ENCODE measurements at places on chromosomes 1 and 21.

DNA sequence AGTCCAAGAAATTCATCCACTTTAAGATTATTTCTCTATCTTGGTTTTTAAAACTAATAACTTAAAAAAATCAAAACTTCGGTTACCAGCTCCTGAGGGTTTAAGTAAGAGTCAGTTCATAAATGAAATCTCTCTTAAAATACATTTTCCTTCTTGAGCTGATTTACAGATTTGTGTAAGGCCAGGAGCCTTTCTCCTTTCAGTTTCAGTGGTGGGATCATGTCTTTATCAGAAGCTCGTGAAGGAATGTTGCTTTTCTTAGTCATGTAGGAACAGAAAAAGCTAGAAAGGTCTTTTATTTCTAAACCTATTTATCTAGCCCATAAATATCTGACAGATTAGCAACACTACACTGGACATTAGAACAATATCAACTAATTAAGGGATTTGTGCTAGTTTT, 390.2 kb downstream of the GPATCH2 start:
- no peak for DNase-seq

DNA sequence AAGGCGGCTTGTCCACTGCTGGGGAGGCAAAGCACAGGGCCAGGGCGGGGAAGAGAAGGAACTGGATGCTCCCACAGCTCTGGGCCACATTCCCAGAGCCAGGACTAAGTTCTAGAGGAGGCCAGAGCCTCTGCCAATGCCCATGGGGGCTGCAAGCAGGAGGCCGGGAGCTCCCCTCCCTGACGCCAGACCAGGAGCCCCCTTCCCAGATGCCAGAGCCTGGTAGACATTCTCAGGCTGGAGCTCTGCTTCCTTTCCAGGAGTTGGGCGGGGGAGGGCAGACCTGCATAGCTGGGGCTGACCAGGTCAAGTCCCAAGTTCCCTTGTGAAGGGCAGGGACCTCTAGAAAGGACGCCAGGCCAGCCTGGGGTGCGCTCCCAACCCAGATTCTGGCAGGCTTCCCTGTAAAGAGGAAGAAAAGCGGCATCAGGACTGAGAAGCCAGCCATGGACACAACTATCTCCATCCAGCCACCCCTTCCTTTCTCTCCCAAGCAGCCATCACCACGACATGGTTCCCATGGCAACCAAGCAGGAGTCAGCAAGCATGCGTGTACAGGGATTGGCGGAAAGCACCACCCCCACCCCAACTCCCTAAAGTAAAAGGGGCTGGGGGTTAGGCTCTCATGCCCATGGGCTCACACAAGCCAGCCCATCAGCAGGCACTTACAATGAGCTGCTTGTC, 13.4 kb downstream of the KIF21B start:
- no peak for DNase-seq

DNA sequence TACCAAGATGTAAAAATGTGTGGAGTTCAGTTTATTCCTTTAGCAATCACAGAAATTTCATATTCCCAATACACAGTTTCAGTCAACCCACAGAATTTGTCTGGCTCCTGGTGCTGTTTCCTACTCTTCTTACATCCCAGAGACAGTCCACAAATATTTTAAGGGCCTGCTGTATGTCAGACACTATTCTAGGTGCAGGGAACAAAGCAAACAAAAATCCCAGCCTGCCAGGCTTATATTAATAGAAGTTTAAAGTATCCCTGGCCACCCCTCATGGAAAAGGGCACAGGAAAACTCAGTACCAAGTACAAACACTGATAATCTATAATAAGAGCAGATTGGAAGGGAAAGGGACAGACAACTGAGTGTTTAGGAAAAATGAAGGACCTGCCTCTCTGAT, 194.8 kb downstream of the ZP4 start:
- no peak for DNase-seq

- DNase-seq = no peak
Measured at GRCh38 chr1:93964777-93965200, 55.6 kb upstream of the GCLM start.

DNA sequence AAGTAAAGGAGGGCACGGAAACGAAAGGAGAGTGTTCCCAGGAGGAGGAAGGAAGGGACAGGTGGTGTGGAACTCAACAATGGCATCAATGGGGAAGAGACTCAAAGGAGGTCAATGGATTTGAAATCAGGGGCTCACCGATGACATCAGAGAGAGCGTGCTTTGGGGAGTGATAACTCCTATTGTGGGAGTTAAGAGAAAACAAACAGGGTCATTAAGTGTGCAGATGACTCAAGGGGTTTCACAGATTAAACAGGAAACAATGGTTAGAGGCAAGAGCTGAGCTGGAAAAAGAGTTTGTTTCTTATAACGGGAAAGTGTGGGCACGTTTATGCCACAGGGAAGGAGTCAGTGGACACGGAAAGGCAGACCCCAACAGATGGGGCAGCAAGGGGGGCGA, 629.1 kb downstream of the SMYD3 start:
- DNase-seq = no peak

GRCh38 chr1:116448785-116449385, 75.8 kb downstream of the ATP1A1 start:
- DNase-seq = no peak

DNA sequence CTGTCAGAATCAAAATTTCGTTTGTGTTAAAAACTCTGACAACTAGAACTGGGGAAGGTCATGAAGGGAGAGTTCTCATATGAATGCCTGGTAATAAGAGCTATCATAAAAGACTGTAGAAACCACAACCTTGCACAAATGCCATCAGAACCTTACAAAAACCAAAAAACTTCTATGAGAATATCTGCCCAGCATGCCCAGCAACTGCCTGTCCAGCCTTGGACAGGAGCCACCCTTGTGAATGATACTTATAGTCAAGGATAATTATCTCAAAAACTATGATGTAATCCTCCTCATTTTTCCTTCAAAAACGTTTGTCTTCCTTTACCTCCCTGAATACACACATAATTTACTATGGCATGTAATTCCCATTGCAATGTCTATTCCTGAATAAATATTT, 53.4 kb upstream of the C1orf185 start:
- DNase-seq = no peak

DNA sequence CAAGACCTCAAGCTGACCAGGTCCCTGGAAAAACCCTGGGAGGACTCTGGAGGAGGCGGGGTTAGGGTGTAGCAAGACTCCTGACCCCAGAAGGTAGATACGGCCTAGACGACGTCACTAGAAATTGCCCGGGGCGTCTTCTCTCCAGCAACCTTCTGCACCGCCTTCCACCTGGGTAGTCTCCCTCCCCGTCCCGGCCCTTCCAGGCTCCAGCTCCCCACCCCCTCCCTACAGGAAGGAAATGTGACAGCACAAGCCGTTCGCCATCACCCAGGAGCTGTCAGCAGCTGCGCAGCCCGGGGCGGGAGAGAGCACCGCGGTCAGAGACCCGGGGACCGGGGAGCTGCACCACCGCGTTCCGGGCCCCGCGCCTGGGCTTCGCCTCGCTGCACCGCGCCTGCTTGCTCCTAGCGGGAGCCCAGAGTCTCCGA, 20.0 kb downstream of the SERTAD4 start:
- peak; percentile 89 for DNase-seq

GRCh38 chr1:204874274-204874673, 3.6 kb downstream of the NFASC start:
- no peak for DNase-seq

DNA sequence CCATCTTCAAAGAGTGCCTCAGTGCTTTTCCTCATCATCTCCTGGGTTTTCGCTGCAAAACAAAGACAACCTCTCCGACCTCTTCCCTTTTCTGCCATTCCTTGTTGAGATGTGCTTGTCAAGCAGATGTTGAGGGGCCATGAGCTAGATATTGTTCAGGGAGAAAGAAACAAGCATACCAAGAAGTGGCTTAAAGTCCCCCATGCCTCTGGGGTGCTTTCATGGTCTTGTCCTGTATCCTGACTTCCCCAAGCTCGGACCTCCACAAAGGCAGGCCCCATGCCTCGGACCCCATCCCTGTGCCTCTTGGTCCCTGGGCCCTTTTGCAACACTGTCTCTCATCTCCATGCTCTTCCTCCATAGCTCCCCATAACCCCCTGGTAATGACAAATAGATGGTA, 103.8 kb downstream of the C1orf94 start:
- no peak for DNase-seq

DNA sequence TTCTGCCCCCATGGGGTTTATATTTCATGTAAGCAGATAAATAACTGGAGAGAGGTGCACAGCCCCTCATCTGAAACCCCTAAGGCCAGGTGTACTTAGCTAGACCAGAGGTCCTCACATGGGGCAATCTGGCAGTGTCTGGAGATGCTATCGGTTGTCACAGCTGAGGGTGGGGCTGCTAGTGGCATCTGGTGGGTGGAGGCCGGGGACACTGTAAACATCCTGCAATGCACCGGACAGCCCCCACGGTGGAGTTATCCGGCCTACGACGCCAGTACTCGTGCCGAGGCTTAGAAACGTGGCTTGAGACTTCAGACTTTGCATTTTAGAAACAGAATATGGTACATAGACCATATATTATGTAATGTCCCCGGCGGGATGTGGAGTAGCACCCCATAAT, 186.5 kb upstream of the VAMP3 start:
- no peak for DNase-seq

DNA sequence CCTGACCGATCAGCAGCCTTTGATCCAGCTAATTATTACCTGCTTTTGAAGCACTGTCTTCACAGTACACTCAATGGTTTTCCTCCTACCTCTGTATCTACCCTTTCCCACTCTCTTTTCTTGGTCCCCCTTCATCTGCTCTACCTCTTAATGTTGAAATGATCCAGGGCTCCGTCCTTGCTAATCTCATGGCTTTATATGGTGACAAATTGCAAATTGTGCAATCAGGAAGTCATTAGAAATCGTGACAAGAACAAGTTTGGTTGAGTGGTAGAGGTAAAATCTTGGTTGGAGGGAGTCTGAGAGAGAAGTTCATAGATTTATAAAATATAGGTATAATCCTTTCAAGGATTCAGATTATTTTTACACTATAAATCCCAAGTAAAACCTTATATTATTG, 9.6 kb upstream of the CYB5R1 start:
- no peak for DNase-seq

GRCh38 chr1:92315766-92316599, 17.1 kb downstream of the RPAP2 start:
- DNase-seq = no peak

- DNase-seq = peak; percentile 94
Measured at GRCh38 chr1:218366322-218367052, 21.4 kb downstream of the TGFB2 start.

DNA sequence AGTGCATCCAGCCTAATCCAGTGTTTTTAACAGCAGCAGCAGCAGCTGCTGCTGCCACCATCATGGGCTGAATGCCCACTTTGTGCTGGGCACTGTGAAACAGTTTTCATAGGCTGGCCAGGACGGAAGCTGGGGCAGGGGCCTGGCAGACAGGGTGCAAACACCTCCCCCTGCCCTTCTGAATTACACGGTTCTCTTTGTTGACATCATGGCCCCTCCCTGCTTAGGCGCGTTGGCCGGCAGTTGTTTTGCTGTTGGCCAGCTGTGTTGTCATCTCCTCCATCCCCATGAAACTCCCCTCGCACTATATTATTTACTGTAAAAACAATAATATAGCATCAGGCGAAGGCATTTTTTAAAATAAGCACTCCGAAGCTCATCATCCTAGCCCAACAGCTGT, 33.1 kb downstream of the PTPRU start:
- DNase-seq = no peak

GRCh38 chr1:30757352-30758120, at the start of gene LAPTM5:
TSS of gene LAPTM5 (minus strand) at chr1:30757774. CDS start at chr1:30757745, 29 bp downstream.
- no peak for DNase-seq

- no peak for DNase-seq
Measured at GRCh38 chr1:39214714-39214997, 10.2 kb downstream of the MACF1 start.

DNA sequence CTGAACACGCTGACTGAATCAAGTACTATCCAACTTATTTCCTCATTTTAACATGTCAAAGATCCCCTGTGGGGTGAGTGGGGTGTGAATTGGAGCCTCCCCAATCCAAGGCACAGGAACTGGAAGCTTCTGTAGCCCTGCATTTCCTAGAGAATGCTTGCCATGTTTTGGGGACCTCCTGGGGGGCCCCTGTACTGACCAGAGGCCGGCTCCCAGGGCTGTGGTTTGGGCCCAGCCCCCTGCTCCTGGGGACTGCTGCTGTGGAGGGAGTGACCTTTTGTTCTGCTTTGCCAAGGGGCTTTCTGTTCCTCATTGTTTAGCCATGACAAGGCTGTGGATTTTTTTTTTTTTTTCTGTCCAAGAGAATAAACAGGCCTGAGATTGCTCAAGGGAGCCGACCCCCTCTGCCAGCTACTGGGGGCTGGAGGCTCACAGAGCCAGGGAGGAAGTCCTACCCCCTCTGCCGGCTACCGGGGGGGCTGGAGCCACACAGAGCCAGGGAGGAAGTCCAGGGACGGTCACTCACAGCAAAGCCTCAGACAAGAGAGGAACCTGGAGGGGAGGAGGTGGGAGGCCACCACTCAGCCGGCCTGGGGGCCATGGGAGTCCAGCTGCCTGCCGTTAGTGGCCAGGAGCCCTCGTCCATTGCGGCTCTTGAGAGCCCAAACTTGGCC, 17.4 kb downstream of the TNFRSF1B start:
- no peak for DNase-seq

DNA sequence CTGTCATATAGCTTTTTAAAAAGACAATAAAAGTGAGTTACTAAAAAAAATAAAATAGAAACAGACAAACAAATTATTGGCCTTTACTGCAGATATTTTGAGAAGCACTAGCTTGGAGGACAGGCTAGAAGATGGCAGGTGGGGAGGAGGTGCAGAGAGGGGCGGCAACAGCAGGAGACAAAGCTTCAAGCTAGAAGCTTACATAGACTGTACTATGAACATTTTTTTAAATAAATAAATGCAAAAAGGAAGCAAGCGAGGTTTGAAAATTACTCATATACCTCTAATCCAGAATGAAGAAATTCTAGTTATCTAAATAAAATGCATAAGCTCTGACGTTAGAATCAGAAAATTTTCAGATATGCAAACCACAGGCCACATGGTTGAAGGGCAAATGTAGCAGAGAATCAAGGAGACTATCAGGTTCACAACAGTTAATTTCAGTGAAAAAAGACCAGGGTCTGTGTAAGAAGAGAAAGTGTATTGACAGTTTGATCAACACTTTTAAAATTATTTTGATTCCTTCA, 54.9 kb downstream of the NRIP1 start:
- no peak for DNase-seq

DNA sequence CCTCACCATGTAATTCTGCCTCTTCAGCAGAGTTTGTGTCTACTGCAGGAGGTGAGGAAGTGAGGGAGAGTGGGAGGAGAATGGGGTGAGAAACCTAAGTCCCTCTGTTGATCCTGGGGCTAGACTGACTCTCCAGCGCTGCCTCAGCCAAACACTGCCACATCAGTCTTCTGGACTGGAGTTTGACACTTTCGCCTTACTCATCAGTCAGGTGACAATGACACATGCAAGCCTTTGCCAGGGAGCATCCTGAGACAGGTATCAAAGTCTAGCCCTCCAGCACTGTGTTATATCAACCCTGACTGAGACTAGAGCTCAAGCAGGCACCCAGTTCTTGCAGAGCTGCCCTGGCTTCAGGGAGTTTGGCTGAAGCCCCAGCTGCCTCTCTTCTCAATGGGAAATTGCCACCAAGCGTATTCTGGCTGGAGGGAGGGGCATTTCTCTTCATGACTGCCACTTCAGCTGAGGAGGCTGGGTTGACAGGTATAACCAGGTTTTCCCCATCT, 33.3 kb upstream of the SUCO start:
- DNase-seq = peak; percentile 85

GRCh38 chr1:226135709-226136108, 50.8 kb downstream of the ACBD3 start:
- DNase-seq = no peak

GRCh38 chr1:160935527-160936258, 18.9 kb downstream of the ITLN2 start:
- no peak for DNase-seq
